ENCODE measurements at places on chromosomes 6 and 20. TPM values are rescaled to one million over a fixed set of nuclear protein-coding genes. Genes with fewer than 3 reads are reported as not detected.
A peak's percentile ranks its signal among the peaks of the same experiment; 100 is the strongest.

DNA sequence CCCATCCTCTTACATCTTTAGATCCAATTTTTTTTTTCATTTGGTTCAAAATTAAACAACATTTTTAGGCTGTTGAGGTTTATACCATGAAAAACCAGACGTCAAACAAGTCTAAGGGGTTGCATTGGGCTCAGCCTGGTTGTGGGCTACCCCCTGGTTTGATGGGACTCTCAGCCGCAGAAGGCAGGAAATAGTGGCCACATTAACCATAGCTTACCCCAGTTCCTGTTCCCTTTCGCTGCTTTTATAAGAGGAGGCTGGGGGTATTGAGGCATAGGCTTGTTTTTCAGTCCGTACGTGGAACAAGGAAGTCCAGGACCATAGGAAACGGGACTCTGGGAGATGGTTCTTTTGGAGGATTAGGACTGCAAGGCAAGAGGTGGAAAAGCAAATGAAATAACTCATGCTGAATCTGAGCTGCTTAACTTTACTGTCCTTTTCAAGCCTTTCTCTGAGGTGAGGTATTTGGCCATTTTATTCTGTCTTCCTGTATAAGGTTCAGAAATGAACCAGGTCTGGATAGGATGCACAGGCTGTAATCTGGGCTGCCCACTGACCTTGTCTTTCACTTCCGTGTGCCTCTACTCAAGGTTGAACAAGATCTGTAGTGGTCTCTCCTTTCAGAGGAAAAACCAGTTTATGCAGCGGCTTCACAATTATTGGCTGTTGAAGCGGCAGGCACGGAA, 7.7 kb downstream of the BRPF3 start:
- DNase-seq: no peak

DNA sequence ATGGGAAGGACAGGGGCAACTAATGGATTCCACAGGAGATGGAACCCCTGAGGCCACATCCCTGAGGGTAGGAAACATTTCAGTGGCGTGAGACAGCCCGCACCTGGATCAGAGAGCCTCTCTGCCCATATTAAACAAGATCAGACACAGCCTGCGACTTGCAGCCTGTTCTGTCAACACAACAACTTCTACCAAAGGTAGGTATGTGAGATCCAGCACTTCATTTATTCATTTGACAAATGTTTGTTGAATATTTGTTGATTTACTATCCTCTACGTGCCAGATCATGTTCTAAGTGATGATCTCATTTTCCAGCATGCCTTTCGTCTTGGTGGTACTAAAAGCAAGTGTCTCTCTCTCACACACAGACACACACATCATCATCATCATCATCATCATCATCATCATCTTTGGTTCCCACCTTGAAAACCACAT, 43.2 kb upstream of the NT5E start:
- DNase-seq: no peak

DNA sequence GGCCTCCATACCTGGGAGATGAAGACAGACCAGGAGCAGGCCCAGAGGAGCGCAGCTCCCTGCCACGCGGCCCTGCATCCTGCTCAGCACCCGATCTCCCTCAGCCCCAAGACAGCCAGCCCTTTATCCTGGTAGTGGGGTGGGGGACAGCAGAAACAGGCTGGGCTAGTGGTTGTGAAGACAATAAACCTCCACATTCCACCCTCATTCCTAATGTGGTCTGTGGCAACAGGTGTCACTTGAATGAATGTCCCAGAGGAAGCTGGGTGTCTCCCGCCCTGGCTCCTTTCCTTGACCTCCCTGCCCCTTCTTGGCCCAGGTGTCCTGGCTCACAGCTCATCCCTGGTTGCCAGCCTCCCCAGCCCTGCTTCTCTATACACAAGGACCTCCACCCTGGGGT, at the start of gene C6orf15:
TSS of gene C6orf15 (minus strand) at position 98 of the 400 bp plus-strand sequence. CDS start at position 78, 20 bp downstream.
- DNase-seq: no peak

The NELFCD gene
- 45.9 TPM for total RNA-seq

DNA sequence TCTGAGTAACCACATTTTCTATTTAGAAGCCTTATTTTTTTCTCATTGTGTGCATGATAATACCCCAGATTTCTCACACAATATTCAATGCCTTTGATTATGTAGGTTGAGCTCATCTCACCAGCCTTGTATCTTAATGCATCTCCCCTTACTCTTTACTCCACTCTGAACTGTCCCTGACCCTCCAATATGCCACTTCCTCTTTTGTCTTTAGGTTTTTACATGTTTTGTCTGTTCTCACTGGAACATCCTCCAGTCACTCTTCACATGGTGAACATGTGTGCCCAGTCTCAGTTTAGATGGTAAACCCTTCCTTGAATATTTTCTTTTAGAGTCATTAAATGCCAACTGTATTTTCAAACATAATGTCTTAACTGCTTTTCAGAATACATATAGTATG, 392.9 kb upstream of the IMPG1 start:
- no peak for DNase-seq

The CDS2 gene
- 12.3 TPM for total RNA-seq

The CPNE5 gene
- total RNA-seq: 0.64 TPM

GRCh38 chr20:63831646-63831992, 555 bp upstream of the ZBTB46 start:
- peak; percentile 69 for DNase-seq

DNA sequence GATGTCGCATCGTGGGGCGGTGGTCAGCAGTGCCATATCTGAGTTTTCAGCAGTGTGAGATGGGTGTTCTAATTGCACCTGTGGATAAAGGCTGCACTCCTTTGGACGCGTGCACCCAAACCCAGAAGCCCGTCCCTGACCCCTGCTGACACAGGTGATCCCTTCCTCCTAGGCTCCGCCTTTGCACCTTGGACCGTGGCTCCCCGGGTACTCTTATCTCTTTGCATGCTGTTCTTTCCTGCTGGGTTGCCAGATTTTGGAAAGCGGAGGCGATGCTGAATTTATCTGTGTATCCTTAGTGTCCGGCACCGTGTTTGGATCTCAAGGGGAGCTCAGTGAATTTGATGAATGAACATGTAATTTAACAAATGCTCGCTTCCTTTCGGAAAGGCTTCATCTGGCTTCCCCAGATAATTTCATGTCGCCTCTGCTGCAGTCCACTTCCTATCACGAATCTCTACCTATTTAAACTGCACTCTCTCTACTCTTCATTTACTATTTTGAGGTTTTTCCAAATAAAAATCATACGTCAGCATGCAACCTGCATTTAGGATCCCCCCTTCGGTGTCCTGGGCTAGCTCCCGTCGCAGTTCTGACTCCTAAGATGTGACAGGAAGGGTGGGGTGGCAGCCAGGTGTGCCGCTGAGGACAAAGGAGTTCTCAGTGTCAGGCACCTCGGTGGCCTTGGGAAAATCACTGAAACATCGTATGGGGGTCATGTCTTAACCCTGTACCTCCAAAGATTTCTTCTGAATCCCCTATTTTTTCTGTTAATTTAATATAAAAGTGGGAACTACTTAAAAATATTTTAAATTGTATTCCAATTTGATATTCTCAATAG, 753 bp upstream of the PERP start:
- DNase-seq: peak; percentile 77

The MAS1 gene
- not detected for total RNA-seq

The HELZ2 gene
- total RNA-seq: 36.6 TPM

The SLCO4A1 gene
- total RNA-seq: 53.4 TPM

- DNase-seq: no peak
Observed at GRCh38 chr20:53981752-53982437, 88.5 kb downstream of the BCAS1 start.

The COL10A1 gene
- not detected for total RNA-seq

The FAM83C gene
- total RNA-seq: 68.8 TPM

DNA sequence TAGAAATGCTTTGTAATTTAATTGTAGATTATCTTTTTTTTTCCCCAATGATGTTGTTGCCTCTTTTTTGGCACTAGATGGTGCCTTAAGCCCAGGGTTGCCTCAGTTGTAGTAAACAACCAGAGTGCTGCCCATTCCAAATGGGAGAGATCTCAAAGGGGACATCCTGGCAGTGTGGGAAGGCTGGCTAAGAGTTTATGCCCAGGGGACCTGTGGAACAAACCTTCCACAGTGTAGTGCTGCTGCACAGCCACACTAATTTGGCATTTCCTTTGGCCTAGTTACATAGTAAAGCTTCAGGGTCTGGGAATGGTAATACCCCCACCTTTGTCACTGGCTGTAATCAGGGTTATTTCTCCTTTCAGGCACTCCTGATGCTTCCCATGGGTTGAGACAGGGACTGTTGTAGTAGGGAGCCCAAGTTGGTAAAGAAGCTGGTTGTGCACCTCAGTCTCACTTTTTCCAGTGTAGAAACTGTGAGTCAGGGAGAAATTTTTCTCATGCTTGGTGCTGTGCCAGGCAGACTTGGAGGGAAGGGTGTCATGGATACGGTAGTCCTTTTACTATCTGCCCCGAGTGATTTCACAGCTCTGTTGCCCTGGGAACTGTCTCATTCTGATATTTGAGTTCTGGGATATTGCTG, 177.8 kb upstream of the ECI2 start:
- no peak for DNase-seq

GRCh38 chr20:47535088-47535487, 33.4 kb downstream of the NCOA3 start:
- DNase-seq: no peak

GRCh38 chr6:17705428-17705777, 1.3 kb downstream of the NUP153 start:
- DNase-seq: no peak

DNA sequence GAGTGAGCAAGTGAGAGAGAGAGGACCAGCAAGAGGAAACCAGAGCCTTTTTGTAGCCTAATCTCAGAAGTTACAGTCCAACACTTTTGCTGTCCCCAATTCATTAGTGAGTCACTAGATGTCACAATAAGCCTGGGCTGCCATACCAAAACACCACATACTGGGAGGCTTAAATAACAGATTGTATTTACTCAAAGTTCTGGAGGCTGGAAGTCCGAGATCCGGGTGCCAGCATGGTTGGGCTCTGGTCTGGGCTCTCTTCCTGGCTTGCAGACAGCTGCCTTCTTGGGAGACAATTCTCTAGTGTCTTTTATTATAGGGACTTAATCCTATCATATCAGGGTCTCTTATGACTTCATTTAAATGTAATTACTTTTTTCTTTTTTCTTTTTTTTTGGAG, 50.7 kb upstream of the FERMT1 start:
- DNase-seq: no peak

DNA sequence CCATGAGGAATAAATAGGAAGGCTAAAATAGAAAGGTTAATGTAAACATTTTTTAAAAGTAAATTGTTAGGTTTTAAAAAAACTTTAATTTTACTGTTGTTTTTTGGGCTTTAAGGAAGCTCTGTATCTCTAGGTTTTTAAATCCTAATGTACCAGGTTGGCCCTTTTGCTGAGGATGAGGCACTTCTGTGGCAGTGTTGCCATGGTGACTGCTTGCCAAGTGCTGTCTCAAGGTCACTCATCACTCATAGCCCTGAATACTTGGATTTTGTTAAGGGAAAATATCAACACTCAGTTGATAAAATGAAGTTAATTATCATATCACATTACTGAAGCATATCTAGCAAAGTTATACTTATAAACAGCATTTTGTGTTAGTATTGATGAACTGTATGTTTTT, 50.2 kb downstream of the NCOA3 start:
- DNase-seq: no peak

The FNDC11 gene
- not detected for total RNA-seq

DNA sequence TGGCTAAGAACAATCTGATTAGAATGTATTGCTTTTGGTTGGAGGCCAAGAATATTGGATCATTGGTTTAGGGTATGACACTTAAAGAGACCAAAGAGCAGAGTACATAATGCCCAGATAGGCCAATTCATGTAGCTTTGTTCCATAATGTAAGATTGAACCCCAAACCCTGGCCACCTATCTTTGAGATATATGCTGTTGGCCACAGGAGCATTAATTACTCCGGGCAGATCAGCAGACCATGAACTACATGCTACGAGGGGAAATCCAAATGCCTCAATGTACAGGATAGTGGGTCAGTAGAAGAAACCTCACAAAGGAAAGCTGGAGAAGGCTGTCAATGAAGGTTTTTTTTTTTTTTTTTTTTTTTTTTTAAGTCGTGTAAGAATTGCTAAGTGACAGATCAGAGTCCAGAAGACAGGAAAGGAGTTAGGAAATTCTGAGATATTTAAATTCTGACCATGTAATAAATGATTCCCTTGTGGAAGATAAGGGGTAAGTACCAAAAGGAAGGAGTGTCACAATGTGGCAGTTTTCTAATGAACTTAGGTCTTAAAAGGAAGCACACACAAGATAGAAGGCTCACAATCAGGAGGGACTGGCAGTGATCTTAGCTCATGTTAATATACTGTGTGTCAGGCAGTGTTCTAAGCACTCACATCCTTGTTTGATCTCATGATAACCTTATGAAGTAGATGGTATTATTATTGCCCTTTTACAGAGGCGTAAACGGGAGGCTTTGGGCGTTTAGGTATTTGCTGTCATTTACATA, 61.4 kb downstream of the CARMIL1 start:
- DNase-seq: no peak

DNA sequence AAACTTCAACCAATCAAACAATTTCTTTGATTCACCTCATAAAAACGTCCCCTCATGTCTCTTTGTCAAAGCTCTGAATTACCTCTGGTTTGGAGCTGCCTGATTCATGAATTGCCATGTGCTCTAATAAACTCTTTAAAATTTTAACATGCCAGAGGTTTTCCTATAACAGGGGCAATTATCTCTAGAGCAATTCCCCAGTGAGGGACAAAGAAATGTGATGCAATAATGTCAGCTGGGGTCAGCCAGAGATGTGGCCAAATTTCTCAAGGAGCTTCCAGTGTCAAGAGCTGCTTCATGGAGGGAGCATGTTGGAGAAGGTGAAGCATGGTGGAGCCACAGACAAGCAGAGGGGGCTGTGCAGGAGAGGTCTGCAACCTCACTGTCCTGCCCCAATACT, 38.7 kb upstream of the RFPL4B start:
- DNase-seq: no peak

DNA sequence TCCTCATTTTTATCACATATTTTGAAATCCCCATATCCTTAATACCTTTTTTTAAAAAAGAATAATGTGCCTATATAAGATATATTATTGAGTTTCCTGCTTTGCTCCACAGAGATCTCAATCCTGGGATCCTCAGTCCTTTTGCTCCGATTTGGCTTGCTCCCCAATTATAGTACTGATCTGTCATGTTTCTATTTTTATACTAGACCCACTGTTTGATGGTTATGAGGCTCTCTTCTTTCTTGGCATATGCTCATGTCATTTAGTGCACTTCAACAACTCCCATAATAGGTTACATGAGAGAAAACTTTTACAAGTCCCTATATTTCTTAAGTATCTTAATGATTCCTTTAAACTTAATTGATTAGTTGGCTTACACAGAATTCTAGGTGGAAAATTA, 958.5 kb upstream of the EPHA7 start:
- no peak for DNase-seq

GRCh38 chr6:97294451-97294850, 11.4 kb upstream of the MMS22L start:
- no peak for DNase-seq

All from suprapubic skin (tissue), 4 donors.